ENCODE measurements at places on chromosomes 3 and 15. TPM values are rescaled to one million over a fixed set of nuclear protein-coding genes. Genes with fewer than 3 reads are reported as not detected.
A peak's percentile ranks its signal among the peaks of the same experiment; 100 is the strongest.

DAZL gene
- total RNA-seq: not detected

WDR93 gene
- total RNA-seq: not detected

FURIN gene
- 78.4 TPM for total RNA-seq

POMGNT2 gene
- 21.7 TPM for total RNA-seq

GPR62 gene
- total RNA-seq: not detected

SH2D7 gene
- total RNA-seq: not detected

KIF15 gene
- 0.42 TPM for total RNA-seq

ILDR1 gene
- total RNA-seq: not detected

NR2E3 gene
- 0.92 TPM for total RNA-seq

DNA sequence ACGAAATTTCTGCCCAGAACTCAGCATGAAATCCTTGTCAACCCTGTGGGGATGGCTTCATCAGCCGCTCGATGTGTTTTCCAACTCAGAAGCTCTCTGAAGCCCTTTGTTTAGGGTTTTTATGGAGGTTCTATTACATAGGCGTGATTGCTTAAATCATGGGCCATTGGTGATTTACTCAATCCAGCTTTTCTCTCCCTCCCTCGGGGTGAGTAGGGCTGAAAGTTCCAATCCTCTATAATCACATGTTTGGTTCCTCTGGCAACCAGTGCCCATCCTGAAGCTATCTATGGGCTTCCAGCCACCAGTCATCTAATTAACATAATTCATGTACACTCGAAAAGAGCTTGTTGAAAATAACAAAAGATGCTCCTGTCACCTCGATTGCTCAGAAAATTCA, 51.6 kb downstream of the GATM start:
- H3K27me3 ChIP-seq: no peaks in the 10 kb centered on the region
- no peak overlapping the region for H3K27ac ChIP-seq
- no peak for DNase-seq
- no peaks in the 10 kb centered on the region for H3K36me3 ChIP-seq
- no peaks in the 10 kb centered on the region for H3K4me1 ChIP-seq

DNA sequence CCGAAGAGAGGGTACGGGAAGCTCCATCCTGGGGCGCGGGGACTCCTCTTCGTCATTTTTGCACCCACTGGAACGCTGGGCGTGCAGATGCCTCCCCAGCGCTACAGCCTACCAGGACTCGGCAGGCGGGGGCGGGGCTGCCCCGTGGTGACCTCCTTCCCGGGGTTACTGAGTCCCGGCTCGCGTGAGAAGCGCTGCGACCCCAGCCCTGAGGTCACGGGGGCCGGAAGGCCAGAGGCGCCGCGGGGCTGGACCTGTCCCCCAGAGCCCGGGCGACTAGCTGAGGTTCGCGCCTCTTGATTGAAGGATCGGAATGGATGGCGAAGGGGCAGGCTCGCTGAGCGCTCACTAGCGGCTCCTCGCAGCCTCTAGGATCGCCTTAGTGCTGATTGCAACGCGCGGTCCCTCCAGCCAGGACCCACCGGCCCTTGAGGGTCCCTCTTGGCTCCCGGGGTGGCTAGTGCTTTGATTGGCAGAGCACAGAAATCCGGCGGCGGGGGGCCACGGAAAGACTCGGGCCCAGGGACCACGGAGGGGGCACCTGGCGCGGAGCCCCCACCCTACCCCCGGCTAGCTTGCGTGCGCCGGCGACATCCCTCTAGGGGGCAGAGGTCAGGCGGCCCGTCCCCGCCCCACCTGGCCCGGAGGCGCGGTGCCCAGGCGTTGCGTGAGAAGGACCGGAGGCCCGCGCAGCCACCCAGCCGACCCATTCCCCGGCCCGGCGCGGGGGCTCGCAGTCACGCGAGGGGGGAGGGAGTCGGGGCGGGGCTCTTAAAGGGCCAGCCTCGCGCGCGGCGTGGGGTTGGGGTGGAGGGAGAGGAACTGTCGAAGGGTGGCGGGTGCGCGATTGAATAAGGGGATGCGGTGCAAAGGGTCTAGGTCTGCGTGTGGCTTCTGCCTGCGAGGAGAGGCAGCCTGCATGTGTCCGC, 781 bp upstream of the CYP1A1 start:
- peak overlapping the region; percentile 89 for H3K4me3 ChIP-seq
- H3K4me1 ChIP-seq: peaks cover 8% of the 10 kb centered on the region

- DNase-seq: no peak
- no peak overlapping the region for H3K27ac ChIP-seq
- H3K36me3 ChIP-seq: no peaks in the 10 kb centered on the region
- H3K4me1 ChIP-seq: no peaks in the 10 kb centered on the region
- H3K4me3 ChIP-seq: no peak overlapping the region
Observed at GRCh38 chr3:107737914-107738313, 215.2 kb downstream of the BBX start.

- no peaks in the 10 kb centered on the region for H3K36me3 ChIP-seq
- H3K4me1 ChIP-seq: no peaks in the 10 kb centered on the region
- H3K4me3 ChIP-seq: no peak overlapping the region
Observed at GRCh38 chr3:156626104-156626503, 48.3 kb upstream of the TIPARP start.

GRCh38 chr15:25051399-25052154, 96.8 kb downstream of the SNRPN start:
- no peak for DNase-seq
- H3K4me1 ChIP-seq: no peaks in the 10 kb centered on the region
- no peaks in the 10 kb centered on the region for H3K27me3 ChIP-seq
- peaks cover 96% of the 10 kb centered on the region for H3K36me3 ChIP-seq
- H3K27ac ChIP-seq: no peak overlapping the region

DNA sequence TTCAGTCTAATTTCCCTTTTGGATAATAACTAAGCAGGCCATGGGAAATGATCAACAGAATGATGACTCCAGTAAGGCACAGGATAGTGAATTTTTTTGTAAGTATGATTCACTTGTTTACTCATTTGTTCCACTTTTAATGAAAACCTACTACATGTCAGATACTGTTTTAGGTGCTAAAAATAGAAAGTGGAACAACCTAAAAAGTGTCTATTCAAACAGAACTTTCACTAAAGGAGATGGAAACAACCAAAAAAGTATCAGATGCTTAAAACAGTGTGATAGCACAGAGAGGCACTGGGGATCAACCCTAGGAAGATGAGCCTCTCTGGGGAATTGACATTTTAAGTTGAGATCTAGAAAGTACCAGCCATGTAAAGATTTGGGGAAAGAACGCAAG, 11.1 kb downstream of the RYK start:
- H3K27me3 ChIP-seq: no peaks in the 10 kb centered on the region
- no peak for DNase-seq
- no peak overlapping the region for H3K4me3 ChIP-seq

DNA sequence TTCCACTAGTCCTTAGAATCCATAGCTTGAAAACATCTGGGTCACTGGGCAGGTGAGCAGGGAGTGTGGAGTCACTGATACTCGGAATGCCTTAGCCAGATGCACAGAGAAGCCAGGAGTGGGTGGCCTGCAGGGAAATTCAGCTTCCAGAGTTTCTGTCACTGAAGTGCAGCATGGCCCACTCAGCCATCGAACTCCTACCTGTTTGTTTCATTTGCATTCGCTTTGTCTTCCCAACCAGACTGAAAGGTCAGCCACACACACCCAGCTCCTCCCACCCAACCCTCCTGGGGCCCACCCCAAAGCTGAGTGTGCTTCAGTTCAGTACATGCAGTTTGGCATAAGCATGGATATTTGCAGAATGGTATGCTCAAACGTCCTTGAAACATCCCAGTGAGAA, 124.5 kb upstream of the ATP10A start:
- no peak overlapping the region for H3K27ac ChIP-seq
- no peak overlapping the region for H3K4me3 ChIP-seq
- H3K4me1 ChIP-seq: no peaks in the 10 kb centered on the region
- DNase-seq: no peak
- H3K27me3 ChIP-seq: no peaks in the 10 kb centered on the region

DNA sequence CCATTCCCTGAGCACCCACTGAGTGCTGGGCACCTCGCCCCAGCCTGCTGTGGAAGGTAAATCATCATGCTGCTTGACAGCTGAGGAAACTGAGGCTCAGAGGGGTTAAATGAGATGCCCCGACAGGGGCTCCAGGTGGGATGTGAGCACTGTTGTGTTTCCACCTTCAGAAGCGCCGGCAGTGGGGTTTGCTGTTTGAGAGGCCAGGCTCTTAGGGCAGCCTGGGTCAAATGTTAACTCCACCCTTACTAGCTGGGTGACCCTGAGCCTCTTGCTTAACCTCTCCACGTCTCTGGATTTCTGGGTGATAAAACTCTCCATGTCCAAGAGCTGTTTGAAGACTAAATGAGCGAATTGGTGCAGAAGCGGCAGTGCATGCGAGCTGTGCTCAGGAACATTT, 43.1 kb downstream of the FAM3D start:
- no peaks in the 10 kb centered on the region for H3K36me3 ChIP-seq
- no peak overlapping the region for H3K4me3 ChIP-seq
- no peak for DNase-seq
- H3K27me3 ChIP-seq: no peaks in the 10 kb centered on the region

GRCh38 chr3:125179143-125179883, 33.2 kb downstream of the SLC12A8 start:
- H3K4me3 ChIP-seq: no peak overlapping the region
- H3K27me3 ChIP-seq: no peaks in the 10 kb centered on the region
- no peak overlapping the region for H3K27ac ChIP-seq
- H3K4me1 ChIP-seq: no peaks in the 10 kb centered on the region

DNA sequence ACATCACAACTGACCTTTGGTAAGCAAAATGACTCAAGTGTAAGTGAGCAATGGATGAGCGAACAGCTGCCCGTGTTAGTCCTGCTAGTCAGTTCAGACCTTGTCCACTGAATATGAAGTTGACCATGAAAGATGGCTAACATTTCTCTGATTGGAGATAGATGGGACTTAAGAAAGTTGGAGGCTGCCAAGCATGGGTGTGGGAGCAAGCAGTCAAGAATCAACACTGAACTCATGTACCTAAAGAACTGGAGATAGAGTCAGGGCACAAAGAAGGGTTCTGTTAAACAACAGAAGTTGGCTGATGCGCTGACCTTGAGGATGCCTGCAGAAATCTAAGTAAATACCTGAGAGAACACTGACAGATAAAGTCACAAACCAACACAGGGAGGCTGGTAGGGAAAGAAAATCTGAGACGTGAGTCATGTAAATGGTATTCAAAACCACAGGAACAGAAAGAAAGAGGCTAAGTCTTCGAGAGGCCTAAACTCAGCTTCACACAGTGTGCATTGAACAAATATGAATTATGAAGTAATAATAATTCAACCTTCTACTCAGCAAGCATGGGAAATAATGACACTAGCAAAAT, 30.7 kb upstream of the ANPEP start:
- no peaks in the 10 kb centered on the region for H3K27me3 ChIP-seq
- H3K27ac ChIP-seq: peak overlapping the region; percentile 33
- peaks cover 3% of the 10 kb centered on the region for H3K36me3 ChIP-seq
- DNase-seq: no peak
- peaks cover 11% of the 10 kb centered on the region for H3K4me1 ChIP-seq

GRCh38 chr3:72800869-72801268, 47.4 kb downstream of the SHQ1 start:
- no peaks in the 10 kb centered on the region for H3K27me3 ChIP-seq
- H3K4me1 ChIP-seq: peaks cover 12% of the 10 kb centered on the region
- H3K36me3 ChIP-seq: no peaks in the 10 kb centered on the region
- H3K27ac ChIP-seq: no peak overlapping the region
- no peak overlapping the region for H3K4me3 ChIP-seq
